ENCODE measurements at places on chromosomes 2 and 18.

GRCh38 chr2:142824756-142825155, 52.7 kb upstream of the KYNU start:
- DNase-seq, result no peak

DNA sequence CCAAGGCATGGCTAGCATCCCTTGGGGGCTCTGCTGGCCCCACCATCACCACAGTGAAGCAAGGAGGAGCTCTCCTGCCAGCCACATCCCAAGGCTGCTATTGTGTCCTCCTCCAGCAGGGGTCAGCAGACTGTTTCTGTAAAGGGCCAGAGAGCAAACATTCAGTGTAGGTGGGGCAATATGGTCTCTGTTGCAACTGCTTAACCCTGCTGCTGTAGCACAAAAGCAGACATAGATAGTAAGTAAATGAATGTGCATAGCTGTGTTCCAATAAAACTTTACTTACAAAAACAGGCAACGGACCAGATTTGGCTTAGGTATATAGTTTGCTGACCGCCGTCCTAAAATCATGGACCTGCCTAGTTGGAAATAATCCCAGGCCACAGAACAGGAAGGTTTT, 36.4 kb upstream of the ZBTB7C start:
- DNase-seq, result peak; percentile 72

GRCh38 chr2:226601881-226602662, 197.5 kb downstream of the IRS1 start:
- no peak for DNase-seq

GRCh38 chr18:75127143-75128021, 81.6 kb downstream of the PTGR3 start:
- no peak for DNase-seq

GRCh38 chr2:239386001-239386670, 14.7 kb downstream of the HDAC4 start:
- no peak for DNase-seq

GRCh38 chr18:77042583-77042982, 90.0 kb downstream of the MBP start:
- no peak for DNase-seq

DNA sequence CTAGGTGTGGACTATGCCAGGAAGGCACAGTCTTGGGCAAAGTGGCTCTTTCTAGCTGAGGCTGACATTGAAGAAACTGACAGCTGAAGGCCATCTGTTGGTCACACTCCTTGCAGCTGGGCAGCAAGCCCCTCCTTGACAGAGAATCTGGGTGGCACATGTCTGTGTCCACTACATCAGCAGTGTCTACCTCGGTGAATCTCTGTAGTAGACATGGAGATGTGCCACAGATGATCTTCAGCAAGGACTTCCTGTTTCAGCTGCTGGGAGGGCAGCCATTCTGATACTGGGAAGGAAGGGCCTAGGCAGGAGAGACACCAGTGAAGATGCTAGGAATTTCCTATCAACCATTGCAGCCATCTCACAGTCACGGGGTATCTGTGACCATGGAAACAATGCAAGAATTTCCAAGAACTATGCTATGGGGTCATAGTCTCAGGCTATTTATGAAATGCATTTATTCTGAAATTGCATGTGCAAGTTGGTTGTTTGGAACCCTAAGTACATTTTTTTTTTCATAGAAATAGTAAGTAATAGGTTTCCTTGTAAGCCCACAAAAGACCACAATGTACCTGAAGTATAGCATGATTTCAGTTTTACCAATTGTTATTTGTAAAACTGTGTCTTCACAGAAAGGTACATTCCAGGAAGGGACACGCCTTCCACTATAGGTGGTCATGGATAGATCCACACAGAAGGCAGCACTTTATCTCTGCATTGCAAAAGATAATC, 63.8 kb upstream of the DARS1 start:
- no peak for DNase-seq

GRCh38 chr2:239440511-239440959, 39.7 kb upstream of the HDAC4 start:
- DNase-seq, result no peak

DNA sequence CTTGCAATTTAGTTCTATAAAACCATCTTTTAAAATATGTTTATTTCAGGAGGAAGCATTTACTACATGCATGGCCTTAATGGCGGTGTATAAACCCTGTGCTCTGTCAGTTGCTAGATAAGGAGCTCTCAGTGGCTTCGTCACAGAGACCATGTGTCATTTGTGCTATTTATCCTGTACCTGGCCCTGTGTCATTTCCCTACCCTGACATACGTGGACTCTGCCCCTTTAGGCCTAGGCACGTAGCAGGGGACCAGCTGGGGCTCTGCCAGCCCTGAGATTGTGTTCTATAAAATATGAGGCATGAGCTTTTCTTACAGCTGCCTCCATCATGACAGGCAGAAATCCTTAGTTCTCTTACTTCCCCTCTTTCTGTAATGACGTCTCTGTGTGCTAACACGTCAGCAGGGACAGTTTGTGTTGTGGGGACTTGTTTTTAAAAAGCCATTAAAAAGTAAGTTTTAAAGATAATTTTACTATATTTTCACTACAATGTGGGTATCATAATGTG, 88.0 kb downstream of the ITGB1BP1 start:
- no peak for DNase-seq

- DNase-seq, result no peak
Measured at GRCh38 chr18:59048378-59048777, 91.3 kb upstream of the SEC11C start.

DNA sequence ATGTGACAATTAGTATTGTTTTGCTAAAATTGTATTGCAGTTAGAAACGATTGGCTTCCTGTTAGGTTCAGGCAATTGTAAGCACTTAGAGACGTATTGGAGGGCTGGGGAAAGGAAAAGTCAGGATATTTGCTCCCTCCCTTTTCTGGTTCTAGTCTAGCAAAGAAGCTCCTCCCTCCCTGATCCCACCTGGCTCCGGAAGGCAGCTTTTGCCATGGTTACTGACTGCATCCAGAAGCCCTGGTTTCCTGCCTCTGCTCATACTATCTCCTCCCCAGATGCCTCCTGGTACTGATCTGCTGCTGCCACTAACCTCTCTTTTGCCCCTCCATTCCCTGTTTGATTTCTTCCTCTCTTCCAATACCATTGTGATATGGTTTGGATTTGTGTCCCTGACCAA, 275.9 kb downstream of the MREG start:
- no peak for DNase-seq

- no peak for DNase-seq
Measured at GRCh38 chr2:109391243-109391642, 222.5 kb downstream of the SEPTIN10 start.

DNA sequence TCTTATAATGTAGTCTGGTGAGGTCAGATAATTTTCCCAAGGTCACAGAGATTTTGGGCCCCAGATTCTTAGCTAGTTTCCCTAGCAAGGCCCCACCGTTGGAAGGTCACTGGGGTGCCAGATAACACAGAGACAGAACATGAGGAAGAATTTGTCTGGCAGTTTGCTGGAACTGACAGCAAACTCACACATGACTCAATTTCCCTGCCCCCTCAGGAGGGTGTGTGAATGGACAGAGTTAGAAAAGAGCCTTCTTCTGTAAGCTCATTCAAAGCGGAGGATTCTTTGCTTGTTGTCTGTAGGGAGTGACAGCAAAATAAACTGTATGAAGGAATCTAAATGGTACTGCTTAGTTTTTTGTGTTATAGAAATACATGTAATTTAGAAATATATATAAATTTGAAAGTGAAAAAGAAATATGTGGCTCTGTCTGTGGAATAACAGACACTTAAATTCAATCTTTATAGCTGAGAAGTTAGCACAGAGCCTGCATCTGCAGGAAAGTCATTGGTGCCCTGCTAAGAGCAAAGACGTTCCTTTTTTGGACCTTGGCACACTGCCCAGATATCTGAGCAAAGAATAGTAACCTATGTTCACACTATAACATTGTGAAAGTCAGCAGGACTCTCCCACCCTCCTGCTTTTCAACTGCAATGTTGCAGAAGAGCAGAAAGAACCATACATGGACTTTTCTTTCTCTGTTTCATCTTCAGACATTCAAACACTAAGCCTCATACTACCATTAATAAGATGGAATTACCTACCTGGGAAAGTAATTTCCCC, 2.1 kb downstream of the MDH1 start:
- DNase-seq, result no peak

DNA sequence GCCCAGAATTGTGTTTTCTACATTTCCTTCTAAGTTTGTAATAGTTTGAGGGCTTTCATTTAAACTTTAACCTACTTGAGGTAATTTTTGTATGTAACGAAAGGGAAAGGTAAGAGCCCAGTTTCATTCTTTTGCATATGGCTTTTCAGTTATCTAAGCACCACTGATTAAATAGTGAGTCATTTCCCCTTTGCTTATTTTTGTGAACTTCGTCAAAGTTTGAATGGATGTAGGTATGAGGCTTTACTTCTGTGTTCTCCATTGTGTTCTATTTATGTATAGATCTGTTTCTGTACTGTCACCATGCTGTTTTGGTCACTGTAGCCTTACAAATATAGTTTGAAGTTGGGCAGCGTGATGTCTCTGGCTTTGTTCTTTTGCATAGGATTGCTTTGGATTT, 944.8 kb upstream of the CNTNAP5 start:
- DNase-seq, result no peak

DNA sequence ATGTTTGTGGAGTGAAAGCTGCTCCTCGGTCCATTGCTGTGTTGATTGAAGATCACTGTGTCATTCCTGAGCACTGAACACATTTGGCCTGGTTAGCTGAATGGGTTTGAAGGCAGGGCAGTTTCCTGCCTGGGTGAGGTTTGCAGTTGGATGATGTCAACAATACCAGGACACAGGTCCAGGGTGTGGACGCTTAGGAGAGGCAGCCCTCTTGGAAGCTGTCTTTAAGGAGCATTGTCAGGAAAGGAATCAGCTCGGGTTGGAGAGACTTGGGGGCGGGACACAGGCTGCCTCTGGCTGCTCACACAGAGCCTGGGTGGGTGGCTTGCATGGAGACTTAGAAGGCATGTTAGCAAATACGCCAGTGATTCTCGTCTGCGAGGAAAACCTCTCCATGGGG, 237.7 kb downstream of the SEPTIN10 start:
- DNase-seq, result no peak

GRCh38 chr2:129934044-129934822, 45.2 kb upstream of the RAB6C start:
- no peak for DNase-seq

- no peak for DNase-seq
Measured at GRCh38 chr18:2009942-2010697, 561.2 kb downstream of the METTL4 start.

GRCh38 chr2:46983065-46983801, 67.6 kb upstream of the MCFD2 start:
- no peak for DNase-seq

- no peak for DNase-seq
Measured at GRCh38 chr2:190980630-190981209, 33.3 kb downstream of the STAT1 start.

DNA sequence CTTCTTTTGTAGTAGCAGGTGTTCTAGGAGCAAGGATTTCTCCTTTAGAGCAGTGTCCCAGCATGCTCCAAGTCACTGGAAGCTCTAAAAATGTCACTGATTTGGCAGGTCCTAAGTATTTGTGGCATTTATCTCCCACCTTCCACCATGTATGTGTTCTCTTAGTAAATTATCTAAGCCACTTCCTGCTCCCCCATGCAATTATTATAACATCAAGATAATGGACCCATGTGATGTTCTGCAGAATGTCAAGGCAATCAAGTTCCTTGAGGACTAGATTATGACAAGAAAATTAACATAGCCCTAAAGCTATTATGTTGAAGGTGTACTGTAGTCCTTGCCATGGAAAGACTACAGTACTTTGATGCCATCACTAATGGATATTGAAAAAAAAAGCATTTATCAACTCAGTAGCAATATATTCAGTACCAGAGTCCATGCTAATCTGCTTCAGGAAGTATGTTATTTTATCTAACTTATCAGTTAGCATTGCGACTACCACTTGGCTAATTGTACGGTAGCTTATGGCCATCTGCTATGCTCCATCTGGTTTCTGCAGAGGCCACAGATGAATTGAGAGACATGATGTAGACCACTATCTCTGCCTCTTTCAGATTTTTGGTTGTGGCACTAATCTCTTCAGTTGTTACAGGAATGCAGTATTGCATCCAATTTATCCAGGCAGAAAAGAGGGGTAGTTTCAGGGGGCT, 56.7 kb downstream of the GPR39 start:
- DNase-seq, result no peak

- peak; percentile 53 for DNase-seq
Measured at GRCh38 chr2:169768262-169768995, 30.2 kb upstream of the SSB start.

All from CD4-positive, alpha-beta T cell treated with Interleukin-10 for 1 hour (primary cell).